ENCODE measurements at places on chromosomes 1 and 21.

DNA sequence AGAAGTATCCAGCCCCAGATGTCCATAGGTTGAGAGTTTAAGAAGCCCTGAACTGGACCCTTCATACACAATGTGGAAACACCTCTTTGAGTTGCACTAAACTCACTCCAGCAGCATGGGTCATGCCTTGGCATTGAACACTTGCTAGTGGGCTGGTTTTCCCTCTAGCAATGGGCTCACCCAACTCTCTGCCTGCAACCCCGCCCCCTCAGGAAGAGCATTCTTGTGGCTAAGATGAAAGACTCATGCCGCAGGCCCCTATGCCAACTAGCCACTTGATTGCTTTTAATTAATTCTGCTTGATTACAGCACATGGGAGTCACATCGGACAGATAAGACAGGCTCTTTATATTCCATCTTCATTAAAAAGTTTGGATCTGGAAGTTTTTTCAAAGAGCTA lies 136.5 kb upstream of the GJB5 start:
- DNase-seq: no peak

DNA sequence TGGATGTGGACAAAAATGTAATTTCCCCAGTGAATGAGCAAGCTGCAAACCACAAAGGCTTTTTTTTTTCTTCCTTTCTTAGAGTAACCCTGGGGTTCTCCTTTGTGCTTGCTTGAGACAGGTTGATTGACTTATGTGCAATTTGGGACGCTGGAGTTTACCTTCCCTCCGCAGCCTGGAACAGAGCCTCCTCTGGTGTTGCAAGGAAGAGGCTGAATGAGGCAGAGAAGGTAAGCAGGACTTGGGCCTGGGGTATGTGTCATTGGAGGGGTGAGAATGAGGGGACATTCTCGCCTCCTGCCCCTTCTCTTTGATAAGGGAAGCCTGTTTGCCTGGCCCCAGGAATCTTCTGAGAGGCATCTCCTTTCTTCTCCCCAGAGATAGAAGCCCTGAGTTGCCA lies 49.8 kb downstream of the NFASC start:
- no peak for DNase-seq

DNA sequence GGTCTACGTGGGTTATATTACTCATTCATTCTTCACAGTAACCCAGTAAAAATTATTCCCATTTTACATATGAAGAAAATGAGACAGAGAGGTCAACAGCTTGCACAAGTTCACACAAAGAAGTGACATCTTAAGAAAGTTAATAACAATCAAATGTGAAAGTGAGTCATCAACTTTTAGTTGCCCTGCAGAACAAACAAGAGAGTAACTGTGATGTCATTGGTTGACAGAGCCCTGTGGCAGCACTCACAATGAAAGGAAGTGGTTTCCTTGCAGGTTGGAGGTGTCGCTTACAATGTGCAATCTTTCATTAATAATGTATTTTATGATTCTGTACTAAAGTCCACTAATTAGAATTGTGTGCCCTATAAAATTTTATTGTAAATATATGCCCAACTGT lies 369.6 kb downstream of the RYR2 start:
- no peak for DNase-seq

- DNase-seq: no peak
Measured at GRCh38 chr1:23563755-23564374, 4.6 kb upstream of the ID3 start.

- DNase-seq: no peak
Measured at GRCh38 chr1:30888391-30888790, 20.2 kb downstream of the SDC3 start.

GRCh38 chr1:59915516-59915915 lies 11.1 kb downstream of the CYP2J2 start:
- no peak for DNase-seq

- no peak for DNase-seq
Measured at GRCh38 chr1:186948535-186948934, 119.8 kb downstream of the PLA2G4A start.

- DNase-seq: no peak
Measured at GRCh38 chr1:192261476-192261875, 55.3 kb upstream of the RGS21 start.

DNA sequence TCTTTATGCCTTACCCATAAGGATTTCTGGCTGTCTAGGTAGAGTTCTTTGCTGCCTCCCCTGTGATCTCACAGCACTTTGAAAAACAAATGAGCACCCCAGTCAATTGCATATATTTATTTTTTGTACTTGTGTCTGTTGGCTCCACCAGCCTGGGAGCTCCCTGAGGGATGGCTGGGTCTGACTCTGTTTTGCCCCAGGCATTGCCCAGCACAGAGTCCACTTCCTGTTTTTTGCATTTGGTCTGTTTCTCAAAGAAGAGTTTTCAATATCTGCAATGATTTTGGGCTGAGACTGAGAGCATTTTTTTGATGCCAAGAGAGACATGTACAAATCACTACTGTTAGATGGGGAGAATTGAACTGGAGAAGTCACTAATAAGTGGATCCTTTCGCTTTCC lies 125.0 kb downstream of the FOXD2 start:
- no peak for DNase-seq

DNA sequence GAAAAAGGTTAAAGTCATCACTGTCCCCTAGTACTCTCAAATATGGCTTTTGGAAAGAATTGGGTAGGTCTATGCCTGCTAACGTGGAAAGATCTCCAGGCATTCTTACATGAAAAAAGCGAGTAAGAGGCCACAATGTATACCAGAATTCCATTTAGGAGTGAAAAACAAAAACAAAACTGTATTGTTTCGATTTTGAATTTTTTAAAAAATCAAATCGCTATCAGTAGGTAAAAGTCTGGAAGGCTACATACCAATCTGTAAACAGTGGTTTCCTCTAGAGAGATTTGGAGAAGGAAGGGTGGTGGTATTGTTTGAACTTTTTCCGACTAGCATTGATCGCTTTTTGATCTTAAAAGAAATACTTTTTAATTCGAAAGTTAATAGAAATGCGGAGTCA lies 55.9 kb downstream of the RRAGC start:
- DNase-seq: no peak
